RKO (cell line): ENCODE measurements at places on chromosomes 13 and 19.

GRCh38 chr13:22027566-22027965 is 356.7 kb downstream of the FGF9 start:
- DNase-seq: no peak

DNA sequence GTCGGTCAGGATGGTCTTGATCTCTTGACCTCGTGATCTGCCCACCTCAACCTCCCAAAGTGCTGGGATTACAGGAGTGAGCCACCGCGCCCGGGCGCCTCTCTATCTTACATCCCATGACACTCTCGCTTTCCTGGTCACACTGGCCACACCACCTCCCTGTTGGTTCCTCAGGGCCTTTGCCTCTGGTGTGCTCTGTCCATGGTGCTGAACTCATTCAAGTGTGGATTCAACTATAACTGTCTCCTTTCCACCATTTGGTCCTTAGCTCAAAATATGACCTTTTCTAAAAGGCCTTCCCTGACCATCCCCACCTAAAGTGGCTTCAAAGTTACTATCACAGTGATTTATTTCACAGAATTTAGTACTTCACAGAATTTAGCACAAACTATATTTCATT is 3.7 kb upstream of the SMIM17 start:
- peak; percentile 77 for DNase-seq

DNA sequence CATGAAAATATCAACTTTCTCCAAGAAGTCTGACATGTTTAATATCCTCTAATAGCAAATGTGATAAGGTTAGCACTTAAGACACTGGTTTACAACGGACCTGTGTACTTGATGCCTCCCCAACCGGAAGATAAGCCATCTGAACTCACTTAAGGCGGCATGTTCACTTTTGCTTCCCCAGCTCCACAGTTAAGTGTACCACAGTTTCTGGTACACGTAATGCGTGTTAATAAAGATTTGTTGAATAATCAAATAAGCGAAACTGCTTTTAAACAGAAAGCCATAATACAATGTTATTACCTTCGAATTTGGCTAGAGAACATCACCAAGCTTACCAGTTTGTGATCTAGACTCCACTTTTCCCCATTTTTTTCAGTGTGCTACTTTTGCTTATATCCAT is 1.4 kb upstream of the PAN3 start:
- DNase-seq: peak; percentile 32

DNA sequence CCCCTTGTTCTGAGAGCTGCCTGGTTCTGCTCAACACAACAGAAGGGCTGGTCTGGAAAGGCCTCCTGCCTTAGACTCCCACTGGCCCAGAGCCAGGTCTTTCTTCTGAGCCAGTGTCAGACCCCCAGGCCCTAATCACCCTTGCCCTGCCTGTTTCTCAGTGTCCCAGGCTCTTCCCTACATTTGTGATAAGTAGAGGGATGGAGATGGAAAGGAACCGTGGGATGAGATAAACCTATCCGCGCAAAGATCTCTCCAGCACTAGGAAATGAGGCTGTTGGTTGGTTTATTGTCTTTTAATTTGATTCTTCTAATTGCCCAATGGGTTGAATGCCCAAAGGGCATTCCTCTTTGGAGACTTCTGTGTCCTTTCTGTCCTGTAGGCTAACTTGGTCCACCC is 470.0 kb downstream of the TSHZ3 start:
- DNase-seq: no peak

GRCh38 chr19:49017666-49018351 is 918 bp upstream of the LHB start:
- DNase-seq: peak; percentile 87

- peak; percentile 31 for DNase-seq
Measured at GRCh38 chr13:51638216-51638871, 54.1 kb downstream of the WDFY2 start.

DNA sequence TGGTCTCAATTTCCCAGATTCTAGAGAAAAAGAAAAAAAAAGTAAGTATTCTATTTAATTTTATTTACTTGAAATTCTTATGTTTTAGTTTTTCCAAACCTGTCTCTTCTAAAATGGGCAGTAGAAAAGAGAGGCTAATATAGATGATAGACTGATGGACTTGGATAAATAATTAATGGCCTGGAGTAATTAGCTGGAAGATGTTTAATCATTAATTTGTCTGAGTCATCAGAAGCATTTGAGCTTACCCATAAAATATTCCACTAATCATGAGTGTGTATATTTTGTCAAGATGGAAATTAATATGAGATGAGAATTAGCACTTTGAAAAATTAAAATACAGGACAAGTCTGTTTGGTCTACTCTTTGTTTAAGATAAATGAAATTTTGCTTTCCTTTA is 212.1 kb upstream of the MIR17HG start:
- DNase-seq: no peak

DNA sequence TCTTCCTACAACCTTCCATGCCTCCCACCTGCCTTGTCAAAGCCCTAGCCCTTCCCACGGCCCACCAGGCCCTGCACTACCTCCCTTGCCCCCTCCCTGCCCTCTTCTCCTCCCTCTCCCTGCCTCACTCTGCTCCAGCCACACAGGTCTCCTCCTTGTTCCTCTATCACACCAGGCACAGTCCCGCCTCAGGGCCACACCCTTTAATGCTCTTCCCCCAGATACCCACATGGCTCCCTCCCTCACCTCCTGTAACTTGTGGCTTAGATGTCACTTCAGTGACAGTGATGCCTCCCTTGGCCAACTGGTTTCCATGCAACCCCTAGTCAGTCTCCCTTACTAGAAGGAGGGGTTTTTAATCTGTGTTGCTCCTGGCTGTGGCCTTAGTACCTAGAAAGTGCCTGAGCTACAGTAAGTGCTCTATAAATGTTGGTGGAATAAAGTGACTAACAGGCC is 1.3 kb downstream of the SIRT6 start:
- no peak for DNase-seq

DNA sequence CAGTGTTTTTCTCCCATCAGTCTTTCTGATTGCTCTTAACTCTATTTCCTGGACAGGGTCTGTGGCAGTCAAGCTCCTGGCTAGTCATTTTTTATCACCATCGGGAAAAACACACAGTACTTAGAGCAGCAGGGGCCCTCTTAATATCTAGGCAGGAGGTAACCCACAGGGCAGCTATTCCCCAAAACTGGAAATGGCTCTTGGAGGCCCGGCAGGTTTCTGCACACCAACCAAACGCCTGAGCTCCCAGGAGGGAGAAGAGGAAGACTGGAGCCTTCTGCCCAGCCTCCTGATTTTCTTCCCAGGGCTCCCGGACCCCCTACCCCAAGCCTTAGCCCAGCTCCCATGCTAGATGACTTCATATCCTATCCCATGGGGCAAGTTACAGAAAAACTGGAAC is 49.3 kb upstream of the VSTM2B start:
- no peak for DNase-seq

DNA sequence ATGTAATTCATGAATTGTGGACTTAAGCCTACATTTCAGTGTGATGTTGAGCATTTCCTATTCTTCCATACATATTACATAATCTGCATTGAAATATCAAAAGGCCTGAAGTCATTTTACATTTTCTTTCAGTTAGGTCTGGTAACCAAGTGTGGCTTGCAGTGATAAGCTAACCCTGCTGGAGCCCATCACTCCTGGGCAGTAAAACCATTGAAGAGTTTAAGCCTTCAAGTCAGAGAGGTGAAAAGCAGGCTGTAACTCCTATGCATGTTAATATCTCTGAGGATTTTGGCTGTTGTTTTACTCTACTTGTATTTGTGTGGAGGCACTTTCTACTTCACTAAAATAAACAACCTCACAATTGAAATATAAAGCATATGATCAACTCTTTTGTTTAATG is 248.8 kb downstream of the SLITRK5 start:
- no peak for DNase-seq

DNA sequence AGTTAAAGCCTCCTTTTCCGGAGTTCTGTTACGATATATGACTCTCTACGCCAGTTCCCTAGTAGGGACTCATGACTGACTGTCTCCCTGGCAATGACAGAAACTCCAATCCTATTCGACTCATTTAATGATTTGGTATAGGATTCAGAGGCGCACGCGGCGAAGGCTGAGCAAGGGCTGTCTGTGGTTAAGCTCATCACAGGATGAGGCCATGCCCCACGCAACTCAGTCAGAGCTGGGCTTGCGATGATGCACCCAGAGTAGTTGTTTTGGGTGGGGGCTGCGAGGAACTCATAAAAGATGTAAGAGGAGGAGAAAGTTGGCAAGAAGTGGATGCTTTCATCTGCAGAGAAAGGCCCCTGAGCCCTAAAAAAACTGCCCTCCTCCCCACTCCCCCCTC is 468 bp upstream of the SERTM1 start:
- no peak for DNase-seq

DNA sequence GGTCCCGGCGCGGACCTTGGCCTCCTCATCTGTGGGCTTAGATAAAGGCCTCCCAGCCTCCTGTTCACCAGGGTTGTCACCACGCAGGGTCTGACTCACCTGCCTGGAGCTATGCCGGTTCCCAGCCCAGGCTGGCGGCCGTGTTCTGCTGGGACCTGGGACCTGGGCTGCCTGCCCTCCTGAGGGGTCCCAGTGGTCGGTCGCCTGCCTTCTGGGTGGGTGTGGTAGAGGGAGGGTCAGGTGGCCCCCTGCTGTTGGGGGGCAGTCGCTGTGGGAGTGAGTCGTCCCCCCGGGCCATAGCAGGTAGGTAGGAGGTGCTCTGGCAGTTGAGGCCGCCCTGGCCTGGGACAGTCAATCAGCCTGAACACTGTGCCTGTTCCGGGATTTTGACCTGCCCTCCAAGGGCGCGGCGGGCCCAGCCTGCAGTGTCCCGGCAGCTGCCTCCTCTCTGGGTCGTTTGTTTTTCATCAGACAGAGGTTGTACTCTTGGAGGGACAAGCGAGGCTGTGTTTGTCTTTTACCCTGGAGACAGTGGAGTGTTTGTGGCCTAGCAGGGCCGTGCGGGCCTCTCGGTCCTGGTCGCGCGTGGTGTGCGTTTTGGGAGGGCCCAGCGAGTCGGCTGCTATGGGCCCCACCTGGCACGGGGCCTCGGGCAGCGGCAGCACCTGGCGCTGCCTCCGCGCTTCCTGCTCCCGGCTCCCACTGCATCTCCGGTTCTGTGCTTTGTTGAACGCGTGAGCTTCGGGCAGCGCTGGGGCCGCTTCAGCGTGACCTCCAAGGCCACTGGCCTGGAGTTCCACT is 2.6 kb downstream of the ADAT3 start:
- DNase-seq: no peak

DNA sequence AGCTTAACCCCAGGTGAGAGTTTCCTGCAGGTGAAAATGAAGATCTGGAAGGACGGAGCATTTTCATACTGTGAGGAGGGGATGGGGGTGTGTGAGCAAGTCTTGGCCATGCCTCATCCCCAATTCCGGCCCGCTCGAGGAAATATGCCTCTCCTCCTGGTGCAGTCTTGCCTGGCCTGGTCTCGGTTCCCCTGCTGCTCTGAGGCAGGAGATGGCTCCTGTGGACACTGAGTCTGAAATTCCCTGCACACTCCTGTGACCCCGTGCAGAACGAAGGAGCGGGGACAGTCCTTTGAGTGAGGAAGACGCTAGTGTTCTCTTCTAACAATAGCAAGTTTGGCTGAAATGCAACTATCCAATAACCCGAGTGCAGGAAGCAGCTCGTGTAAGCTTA is 329 bp upstream of the ZNF439 start:
- DNase-seq: no peak

DNA sequence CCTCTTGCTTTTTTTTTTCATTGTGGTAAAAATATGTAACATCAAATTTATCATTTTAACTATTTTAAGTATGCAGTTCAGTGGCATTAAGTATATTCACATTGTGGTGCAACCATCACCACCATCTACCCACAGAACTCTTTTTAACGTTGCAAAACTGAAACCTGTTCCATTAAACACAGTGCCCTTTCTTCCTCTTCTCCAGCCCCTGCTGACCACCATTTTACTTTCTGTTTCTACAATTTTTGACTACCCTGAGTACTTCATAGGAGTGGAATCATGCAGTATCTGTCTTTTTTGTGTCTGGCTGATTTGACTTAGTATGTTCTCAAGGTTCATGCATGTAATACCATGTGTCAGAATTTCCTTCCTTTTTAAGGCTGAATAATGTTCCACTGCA is 153.1 kb downstream of the FGF9 start:
- DNase-seq: no peak
